Upper lobe of right lung (tissue), 1 donor: ENCODE measurements at places on chromosomes 7 and 10. TPM values are rescaled to one million over a fixed set of nuclear protein-coding genes. Genes with fewer than 3 reads are reported as not detected.

Gene GPR146
- 40.0 TPM for total RNA-seq

Gene MOSPD3
- 14.7 TPM for total RNA-seq

Gene SCD
- 276 TPM for total RNA-seq

- peak overlapping the region; percentile 48 for H3K27ac ChIP-seq
- peaks cover 55% of the 10 kb centered on the region for H3K4me1 ChIP-seq
- H3K4me3 ChIP-seq, result no peak overlapping the region
- no peaks in the 10 kb centered on the region for H3K27me3 ChIP-seq
Measured at GRCh38 chr7:106418526-106418925, 133.7 kb upstream of the NAMPT start.

GRCh38 chr10:97138174-97138573 lies 47.6 kb downstream of the SLIT1 start:
- H3K4me1 ChIP-seq, result no peaks in the 10 kb centered on the region
- no peaks in the 10 kb centered on the region for H3K27me3 ChIP-seq
- DNase-seq, result no peak
- H3K27ac ChIP-seq, result no peak overlapping the region
- no peaks in the 10 kb centered on the region for H3K36me3 ChIP-seq

Gene TBC1D12
- 11.1 TPM for total RNA-seq

GRCh38 chr10:97584798-97585438 lies 729 bp downstream of the HOGA1 start:
- H3K4me1 ChIP-seq, result no peaks in the 10 kb centered on the region
- H3K36me3 ChIP-seq, result no peaks in the 10 kb centered on the region
- no peak overlapping the region for H3K27ac ChIP-seq
- H3K27me3 ChIP-seq, result no peaks in the 10 kb centered on the region
- H3K4me3 ChIP-seq, result peak overlapping the region; percentile 0

- H3K4me3 ChIP-seq, result no peak overlapping the region
- no peak overlapping the region for H3K27ac ChIP-seq
- H3K4me1 ChIP-seq, result peaks cover 25% of the 10 kb centered on the region
- DNase-seq, result no peak
Measured at GRCh38 chr10:49362596-49363260, 33.2 kb downstream of the DRGX start.

Gene TMEM273
- 63.1 TPM for total RNA-seq

Gene TMEM26
- total RNA-seq, result 0.46 TPM

DNA sequence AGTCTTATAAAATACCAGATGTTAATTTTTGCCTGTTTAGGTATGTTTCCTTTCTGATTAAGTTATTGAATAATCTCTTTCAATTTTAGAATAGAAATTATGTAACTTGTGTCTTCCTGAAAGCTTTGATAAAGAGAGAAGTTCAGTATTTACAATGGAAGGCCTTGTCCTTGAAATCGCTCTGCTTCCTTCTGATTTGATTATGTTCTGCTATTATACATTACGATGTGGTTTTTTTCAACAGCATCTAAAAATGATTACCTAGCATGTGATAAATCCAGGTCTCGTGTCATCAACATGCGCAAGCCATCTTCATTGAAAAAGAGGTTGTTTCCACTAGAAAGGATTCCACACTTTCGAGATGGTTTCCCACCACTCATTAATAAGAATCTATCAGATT lies 96.5 kb upstream of the SLC26A5 start:
- no peak for DNase-seq
- H3K4me3 ChIP-seq, result no peak overlapping the region
- H3K27me3 ChIP-seq, result no peaks in the 10 kb centered on the region

GRCh38 chr7:12695965-12696364 lies 8.5 kb downstream of the ARL4A start:
- no peaks in the 10 kb centered on the region for H3K27me3 ChIP-seq
- peaks cover 6% of the 10 kb centered on the region for H3K4me1 ChIP-seq
- H3K27ac ChIP-seq, result no peak overlapping the region
- DNase-seq, result no peak
- no peaks in the 10 kb centered on the region for H3K36me3 ChIP-seq
- H3K4me3 ChIP-seq, result no peak overlapping the region
